ENCODE measurements at places on chromosomes 13 and 19. TPM values are rescaled to one million over a fixed set of nuclear protein-coding genes. Genes with fewer than 3 reads are reported as not detected.
A peak's percentile ranks its signal among the peaks of the same experiment; 100 is the strongest.

ERICH6B gene
- not detected for total RNA-seq

DNA sequence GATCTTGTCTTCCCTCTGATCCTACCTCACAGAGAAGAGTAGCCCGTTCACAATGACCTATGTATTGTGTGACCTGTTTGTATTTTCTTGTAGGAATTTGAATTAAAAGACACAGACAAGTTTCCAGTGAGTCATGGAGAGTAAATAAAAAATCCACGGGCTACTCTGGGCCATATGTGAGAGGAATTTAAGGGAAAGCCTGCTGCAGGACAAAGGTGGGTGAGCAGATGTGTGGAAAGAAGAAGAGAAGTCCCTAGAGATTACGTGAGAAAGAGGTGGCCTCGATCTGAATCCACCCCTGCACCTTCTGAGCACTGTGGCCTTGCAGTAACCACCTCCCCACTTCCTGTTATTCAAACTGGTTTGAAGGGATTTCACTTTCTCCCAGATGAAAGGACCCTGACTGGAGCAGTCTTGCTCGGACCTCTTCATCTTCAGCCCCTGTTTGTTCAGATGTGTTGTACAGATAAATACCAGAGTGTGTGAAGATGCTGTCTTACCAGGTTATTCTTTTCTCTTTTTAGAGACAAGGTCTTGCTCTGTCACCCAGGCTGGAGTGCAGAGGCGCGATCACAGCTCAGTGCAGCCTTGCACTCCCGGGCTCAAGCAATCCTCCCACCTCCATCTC is 205.4 kb downstream of the PDS5B start:
- no peaks in the 10 kb centered on the region for H3K36me3 ChIP-seq
- H3K27ac ChIP-seq, result no peak overlapping the region
- no peak overlapping the region for H3K4me3 ChIP-seq
- DNase-seq, result no peak
- no peaks in the 10 kb centered on the region for H3K4me1 ChIP-seq
- H3K27me3 ChIP-seq, result no peaks in the 10 kb centered on the region

DNA sequence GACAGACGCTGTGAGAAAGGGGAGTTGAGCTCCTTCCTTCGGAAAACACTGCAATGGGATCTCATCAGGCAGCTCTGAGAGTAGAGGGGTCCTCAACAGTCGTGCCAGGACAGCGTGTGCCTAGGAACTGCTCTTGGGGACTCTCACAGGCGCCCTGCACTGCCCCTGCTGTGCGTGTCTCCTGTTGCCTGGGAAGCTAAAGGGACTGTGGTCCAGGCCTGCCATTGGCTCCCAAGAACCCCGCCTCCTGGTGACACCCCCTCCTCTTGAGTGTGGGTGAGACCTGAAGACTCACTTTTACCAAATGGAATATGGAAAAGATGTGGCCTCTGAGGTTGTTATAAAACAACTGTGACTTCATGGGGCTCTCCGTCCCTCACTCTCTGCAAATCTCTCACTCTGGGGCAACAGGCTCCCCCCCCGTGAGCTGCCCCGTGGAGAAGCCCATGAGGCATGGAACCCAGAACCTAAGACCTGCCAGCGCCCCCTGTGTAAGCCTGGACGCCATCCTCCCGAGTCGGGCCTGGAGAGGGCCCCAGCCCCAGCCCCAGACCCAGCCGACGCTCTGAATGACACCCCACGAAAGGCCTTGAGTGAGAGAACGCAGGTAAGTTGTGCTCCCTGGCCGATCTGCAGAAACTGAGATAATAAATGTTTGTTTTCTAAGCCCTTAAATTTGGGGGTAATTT is 302.7 kb downstream of the FGF9 start:
- no peaks in the 10 kb centered on the region for H3K4me1 ChIP-seq
- no peak overlapping the region for H3K4me3 ChIP-seq
- DNase-seq, result peak; percentile 74
- no peaks in the 10 kb centered on the region for H3K36me3 ChIP-seq
- no peaks in the 10 kb centered on the region for H3K27me3 ChIP-seq
- no peak overlapping the region for H3K27ac ChIP-seq

GRCh38 chr13:109719962-109720646 is 66.3 kb downstream of the IRS2 start:
- DNase-seq, result no peak
- H3K27ac ChIP-seq, result no peak overlapping the region
- H3K36me3 ChIP-seq, result no peaks in the 10 kb centered on the region
- H3K27me3 ChIP-seq, result no peaks in the 10 kb centered on the region

DNA sequence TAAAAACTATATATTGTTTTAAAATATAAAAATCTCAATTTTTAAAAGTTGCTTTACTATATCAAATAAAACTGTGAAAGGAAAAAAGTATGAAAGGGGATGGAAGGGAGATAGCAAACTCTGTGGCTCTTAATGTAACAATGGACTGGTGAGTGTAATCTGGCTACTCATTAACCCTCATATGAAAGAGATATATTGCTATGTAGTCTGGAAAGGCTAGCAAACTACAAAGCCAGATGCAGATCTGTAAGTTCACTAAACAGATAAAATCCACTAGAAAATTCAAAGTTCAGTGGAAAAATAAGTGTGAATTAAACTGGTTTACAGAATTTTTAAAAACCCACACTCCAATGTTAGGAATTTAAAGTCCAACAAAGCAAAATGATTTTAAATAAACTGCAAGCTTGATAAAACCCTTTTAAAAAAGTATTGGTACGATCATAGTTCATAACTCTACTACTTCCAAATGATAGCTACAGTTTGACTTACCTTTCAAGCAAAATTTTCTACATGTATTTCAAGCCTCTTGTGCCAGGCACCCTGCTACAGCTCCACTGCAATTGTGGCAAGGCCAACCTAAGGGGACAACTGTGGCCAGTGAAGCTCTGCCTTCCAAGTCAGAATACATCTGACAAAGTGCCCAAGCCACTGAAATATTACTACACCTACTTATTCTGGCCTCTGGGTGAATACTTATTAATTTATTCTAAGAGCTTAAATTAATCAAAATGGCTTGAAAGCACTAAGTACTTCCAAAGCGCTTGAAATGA is 647 bp upstream of the ELF1 start:
- DNase-seq, result no peak
- no peak overlapping the region for H3K4me3 ChIP-seq
- no peak overlapping the region for H3K27ac ChIP-seq
- no peaks in the 10 kb centered on the region for H3K36me3 ChIP-seq
